ENCODE measurements at places on chromosomes 7 and 10.
A peak's percentile ranks its signal among the peaks of the same experiment; 100 is the strongest.

GRCh38 chr7:143929224-143929920 lies 5.7 kb upstream of the OR2F2 start:
- DNase-seq = peak; percentile 1

- no peak for DNase-seq
Measured at GRCh38 chr10:115063701-115064658, 29.2 kb upstream of the ATRNL1 start.

GRCh38 chr7:15925608-15926007 lies 239.1 kb upstream of the MEOX2 start:
- DNase-seq = no peak

DNA sequence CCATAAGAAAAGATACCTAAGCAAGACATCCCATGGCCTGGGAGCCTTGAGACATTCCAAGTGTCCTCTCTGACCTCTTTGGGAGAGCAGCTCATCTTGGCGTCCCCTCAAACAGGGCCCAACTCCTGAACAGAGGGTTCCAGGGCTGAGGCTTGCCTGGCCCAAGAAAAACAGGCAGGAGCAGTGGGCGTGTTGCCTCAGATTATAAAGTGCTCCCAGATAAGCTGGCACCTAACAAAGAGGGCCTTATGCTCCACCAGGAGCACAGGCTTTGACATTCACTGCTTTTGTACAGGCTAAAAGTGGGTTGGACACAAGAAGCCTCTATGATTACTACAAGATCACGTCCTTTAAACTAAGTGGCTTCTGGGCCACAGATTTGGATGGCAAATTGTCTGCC lies 193.1 kb downstream of the FGFR2 start:
- DNase-seq = no peak

GRCh38 chr7:42574685-42575084 lies 337.2 kb downstream of the C7orf25 start:
- DNase-seq = no peak

DNA sequence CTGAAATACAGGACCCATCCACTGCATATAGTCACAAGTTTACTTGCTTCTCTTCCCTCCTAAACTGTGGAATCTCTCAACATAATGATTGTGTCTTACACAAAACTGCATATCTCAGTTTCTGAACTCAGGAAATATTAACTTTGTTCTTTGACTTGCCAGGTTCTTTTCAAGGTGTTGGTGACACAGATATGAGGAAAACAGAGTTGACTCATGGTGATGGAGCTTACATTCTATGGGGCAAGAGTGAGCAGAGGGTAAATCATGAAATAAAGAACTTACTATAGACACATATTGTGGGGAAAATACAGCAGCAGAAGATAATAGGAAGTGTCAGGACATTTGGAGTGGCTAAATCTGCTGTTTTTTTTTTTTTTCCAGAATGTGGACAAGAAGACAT lies 72.5 kb upstream of the IGFBP3 start:
- DNase-seq = no peak

- no peak for DNase-seq
Measured at GRCh38 chr10:4825456-4825867, 545 bp upstream of the AKR1E2 start.

DNA sequence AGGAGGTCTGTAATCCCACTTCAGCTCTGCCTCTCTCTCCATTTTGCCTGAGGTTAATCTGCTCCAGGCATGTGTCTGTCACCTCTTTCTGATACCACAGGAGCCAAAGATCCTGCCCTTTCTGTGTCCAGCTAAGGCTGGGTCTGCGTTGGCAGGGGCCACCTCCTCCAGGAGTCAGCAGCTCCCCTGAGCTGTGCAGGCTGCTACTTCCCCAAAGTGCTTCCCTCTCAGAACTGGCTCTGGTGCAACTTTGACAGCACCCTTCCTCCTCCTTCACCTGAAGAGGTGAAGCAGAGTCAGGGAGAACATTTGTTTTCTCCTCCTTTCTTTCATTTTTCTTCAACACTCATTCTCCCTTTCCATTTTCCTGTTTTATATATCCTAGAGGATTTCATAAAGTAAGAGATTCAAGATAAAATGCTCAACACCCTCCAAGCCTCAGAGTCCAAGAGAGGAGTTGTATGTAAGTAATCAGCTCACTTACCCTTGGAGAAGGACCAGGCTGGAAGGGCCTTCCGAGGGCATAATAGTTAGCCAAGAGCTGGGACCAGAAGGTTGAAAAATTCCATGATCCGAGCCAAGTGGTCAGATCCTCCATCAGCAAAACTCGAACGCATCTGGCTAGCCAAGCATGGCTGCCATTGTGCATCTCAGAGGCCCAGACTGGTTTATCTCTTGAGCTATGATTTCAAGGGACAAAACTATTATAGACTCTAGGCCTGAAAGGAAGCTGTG lies 257.3 kb downstream of the PTEN start:
- DNase-seq = no peak

- no peak for DNase-seq
Measured at GRCh38 chr7:46440186-46440585, 519.1 kb upstream of the IGFBP3 start.

DNA sequence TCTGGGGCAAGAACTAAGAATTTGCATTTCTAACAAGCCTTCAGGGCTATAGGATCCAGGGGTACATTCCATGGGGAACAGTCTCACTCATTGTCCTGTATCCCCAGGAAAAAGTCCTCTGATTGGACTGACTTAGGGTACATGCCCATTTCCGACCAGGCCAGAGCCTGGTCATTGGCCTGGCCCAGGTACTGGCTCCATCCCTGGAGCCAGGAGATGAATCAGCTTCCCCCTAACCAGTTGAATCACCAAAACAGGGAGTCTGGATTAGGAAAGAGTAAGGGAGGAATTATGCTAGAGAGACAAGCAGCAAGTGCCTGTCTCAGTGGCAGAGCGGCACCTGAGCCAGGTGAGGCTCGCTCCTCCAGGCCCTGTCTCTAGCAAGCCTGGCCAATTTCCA lies 137.5 kb downstream of the FGFR2 start:
- no peak for DNase-seq

Data from stimulated activated CD4-positive, alpha-beta T cell treated with anti-CD3 and anti-CD28 coated beads, Interleukin-2, amount 100 ng/mL, for 48 hours (primary cell).